Urinary bladder (tissue), 4 donors: ENCODE measurements at places on chromosomes 12 and 14. TPM values are rescaled to one million over a fixed set of nuclear protein-coding genes. Genes with fewer than 3 reads are reported as not detected.

DNA sequence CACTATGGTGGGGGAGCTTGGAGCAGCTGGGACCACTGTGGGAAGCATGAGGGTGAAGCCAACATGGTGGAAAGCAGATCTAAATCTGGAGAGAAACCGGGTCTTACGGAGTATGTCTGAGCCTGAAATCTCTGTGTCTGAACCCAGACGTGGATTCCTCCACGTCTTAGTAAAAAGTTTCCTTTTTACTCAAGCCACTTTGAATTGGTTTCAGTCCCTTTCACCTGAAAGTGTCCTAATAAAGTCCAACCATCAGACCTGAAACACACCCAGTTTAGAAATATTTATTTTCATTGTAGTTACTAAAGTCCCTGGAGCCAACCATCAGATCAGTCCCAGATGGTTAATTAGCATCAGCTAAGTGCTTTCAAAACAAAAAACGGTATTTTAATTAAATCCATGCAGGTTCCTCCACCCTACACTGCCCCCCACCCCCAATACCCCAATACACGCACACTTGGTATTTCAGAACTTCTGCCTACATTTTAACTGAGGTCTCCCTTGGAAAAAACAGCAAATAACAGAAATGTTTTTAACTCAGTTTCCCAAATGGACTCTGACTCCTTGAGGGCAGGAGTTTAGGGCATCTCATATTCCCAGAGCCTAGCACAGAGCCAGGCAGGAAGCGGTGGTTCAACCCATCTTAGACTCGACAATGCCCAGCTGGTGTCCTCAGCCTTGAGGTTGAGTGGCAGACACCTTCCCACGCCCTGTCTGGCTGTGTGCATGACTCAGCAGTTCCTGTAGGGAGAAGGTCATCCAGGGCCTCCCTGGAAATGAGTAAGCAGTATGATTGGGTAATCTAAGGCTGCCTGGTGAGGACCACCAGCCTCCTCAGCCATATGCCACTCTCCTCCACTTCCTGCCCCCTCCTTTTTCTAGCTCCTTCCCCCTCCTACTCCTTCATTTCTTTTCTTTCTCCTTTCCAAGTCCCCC, 175.8 kb downstream of the TTC8 start:
- DNase-seq = no peak

DNA sequence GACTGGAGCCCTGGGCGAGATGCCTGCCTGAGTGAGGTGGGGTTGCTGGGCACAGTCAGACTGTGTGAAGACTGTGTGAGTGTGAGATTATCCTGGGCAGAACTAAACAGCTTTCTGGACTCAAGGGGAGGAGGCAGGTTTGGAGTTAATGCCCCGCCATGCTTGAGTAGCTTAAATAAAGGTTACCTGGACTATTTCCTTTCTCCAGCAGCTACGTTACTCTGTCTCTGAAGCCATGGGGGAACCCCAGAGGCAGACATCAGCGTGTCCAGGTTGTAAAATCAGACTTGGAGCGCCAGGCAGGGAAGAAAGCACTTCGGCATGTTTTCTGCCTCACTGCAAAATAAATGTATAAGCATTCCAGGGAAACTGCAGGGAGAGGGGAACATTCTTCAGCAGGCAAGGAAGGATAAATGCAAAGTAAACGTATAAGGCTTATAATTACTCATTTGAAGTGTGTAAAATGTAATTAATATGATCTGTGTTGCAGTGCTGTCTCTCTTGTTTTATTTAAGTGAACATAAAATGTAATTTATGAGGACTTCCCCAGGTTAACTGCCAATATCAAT, 129.7 kb downstream of the CHST11 start:
- no peak for DNase-seq

GRCh38 chr12:54394281-54394719, 9.8 kb upstream of the ZNF385A start:
- DNase-seq = no peak

GRCh38 chr14:29587046-29587445, 340.6 kb downstream of the PRKD1 start:
- DNase-seq = no peak

DNA sequence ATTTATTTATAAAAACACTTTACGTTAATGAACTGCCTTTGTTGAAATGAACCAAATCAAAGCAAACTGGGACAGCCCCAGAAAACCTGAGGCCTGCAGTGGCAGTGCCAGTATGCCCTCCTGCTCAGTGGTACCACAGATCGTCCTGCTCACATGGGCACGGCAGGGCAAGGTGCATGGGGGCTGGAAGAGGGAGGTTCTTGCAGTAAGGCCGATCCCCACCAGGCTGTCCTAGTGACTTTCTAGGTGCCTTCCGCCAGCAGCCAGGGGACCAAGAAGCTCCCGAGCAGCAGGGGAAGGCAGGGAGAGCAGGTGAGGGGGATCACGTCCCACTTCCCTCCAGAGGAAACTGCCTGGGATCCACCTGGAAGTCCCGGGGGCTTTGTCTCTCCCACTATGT, 63.9 kb downstream of the TESC start:
- DNase-seq = no peak

DNA sequence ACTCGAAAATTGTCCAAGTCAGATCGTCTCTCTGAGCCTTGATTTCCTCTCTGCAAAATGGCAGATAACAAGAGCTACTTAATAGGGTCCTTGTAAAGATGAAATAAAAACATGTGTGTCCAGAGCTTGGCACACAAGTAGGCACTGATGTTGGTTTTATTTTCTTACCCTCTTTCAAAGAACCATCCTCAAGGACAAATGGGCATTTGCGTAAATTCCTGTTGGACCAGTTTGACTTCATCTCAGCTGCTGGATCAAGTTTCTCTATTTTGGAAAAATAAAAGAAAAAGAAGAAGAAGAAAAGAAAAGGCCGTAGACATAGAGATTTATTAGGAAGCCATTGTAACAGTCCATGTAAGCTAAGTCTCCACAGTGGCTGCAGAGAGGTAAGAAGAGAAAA, 47.2 kb downstream of the MAP1LC3B2 start:
- DNase-seq = no peak

- DNase-seq = no peak
These were observed 85.7 kb downstream of the BORCS5 start for GRCh38 chr12:12442548-12443071.

DNA sequence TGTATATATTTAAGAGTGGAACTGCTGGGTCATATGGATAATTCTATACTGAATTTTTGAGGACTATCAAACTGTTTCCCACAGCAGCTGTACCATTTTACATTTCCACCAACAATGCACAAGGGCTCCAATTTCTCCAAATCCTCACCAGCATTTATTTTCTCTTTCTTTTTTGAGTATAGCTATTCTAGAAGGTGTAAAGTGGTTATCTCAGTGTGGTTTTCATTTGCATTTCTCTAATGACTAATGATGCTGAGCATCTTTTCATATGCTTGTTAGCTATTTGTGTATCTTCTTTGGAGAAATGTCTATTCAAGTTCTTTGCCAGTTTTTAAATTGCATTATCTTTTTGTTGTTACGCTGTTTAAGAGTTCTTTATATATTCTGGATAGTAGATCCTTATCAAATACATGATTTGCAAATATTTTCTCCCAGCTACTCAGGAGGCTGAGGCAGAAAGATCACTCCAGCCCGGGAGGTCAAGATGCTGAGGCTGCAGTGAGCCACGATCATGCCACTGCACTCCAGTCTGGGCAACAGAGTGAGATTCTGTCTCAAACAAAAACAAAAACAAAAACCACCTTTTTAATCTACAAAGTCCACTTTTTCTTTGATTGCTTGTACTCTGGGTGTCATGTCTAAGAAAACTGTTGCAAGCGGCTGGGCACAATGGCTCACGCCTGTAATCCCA, 32.8 kb downstream of the GTF2A1 start:
- no peak for DNase-seq

GRCh38 chr12:109880043-109880931, at the start of gene GLTP:
Gene GLTP, minus strand, starts transcription at chr12:109880541. Its CDS starts 167 bp downstream, at chr12:109880374.
- DNase-seq = no peak

DNA sequence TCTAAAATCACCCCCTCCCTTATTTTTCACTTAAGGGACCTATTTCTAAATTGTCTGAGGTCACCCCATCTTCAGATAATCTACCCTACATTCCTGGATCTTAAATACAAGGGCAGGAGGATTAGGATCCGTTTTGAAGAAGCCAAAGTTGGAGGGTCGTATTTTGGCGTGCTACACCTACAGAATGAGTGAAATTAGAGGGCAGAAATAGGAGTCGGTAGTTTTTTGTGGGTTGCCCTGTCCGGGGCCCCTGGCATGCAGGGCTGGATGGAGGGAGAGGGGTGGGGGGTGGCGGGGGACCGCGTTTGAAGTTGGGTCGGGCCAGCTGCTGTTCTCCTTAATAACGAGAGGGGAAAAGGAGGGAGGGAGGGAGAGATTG, 300 bp upstream of the CCND2 start:
- no peak for DNase-seq

Gene CMA1
- total RNA-seq = 3.2 TPM

Gene TRPV4
- total RNA-seq = 0.90 TPM

Gene PSMB11
- not detected for total RNA-seq

Gene KCNMB4
- 9.7 TPM for total RNA-seq

Gene TEX52
- total RNA-seq = not detected

Gene RESF1
- 93.3 TPM for total RNA-seq

Gene PTPRR
- 2.7 TPM for total RNA-seq
